KG1 (cell line): ENCODE measurements at places on chromosomes 2 and 18.

- DNase-seq: no peak
Measured at GRCh38 chr2:24082787-24083566, 1.7 kb downstream of the TP53I3 start.

DNA sequence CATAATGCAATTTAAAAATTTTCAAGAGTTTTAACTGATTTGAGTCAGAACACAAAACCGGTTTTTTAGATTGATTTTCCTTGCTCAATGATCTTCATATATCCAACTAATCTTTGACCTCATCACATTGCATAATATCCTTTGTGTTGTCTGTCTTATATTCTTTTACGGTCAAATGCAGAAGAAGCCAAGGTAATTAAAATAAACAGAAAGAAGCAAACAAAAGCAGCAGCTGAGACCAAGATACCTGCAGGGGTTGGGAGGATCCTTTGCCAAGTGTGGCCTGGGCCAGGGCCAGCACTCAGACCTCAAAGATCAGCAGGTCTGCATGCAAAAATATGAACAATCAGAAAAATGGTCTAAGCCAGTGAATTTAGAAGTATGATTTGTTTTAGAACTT lies 428.9 kb upstream of the NETO1 start:
- DNase-seq: no peak

DNA sequence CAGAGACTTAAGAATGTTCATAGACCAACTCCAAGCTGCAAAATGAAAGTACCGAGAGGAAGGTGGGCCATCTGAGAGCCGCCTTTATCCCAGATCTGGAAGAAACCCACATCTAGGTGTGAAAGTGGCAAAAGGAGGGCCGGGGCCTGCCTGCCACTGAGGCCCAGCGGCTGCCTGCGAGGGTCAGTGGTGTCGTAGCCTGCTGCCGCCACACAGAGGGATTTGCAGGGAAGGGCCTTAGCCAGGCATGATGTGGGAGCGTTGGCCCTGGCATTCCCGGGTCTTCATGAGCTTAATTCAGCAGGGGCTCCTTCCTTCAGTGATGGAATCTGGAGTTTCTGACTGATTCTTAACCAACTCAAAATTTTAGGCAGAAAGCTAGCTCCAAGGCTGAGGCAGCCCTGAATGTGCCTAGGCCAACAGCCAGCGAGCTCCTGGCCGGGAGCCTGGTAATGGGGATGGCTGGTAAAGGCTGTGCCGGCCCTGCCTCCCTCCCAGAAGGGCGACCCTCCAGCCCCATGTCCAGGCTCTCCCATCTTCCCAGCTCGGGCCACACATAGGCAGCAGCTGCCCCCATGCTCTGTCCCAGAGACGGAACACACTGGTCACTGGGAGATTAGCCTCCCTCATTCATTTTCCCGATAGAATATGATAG lies 230.1 kb downstream of the AGAP1 start:
- DNase-seq: no peak

DNA sequence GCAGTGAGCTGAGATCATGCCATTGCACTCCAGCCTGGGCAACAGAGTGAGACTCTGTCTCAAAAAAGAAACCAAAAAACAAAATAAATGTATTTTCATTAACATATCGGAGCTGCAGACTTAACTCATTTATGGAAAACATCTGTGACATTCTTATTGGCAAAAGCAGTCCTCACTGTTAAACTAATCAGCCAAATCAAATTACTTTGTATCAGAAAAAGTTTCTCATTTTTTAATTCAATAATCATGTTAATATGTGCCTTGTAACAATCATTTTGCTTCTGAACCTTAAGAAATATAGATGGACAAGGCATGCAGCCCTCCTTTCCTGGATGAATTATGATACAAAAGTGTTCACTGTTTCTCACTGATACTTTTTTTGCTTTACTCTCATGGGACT lies 18.0 kb upstream of the TP53I3 start:
- no peak for DNase-seq

- no peak for DNase-seq
Measured at GRCh38 chr18:78145096-78145495, 834.5 kb upstream of the SALL3 start.

DNA sequence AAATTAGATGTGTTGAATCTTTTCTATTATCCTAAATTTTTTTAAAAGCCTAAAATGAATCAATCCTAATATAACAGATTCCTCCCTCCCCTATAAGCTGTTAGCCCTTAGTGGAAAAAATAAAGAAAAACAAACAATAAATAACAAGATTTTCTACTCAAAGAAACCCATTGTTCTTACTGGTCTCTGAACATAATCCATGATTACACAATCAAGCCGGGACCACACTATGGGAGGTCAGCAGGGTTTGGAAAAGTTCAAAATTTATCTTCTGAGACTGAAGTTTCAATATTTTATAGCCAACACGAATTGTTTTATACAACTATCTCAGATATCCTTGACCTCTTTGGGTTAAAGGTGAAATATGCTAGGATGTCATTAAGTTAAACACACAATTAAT lies 57.9 kb downstream of the DPP4 start:
- DNase-seq: no peak

GRCh38 chr2:231056453-231057416 lies at the start of gene PSMD1:
TSS of gene PSMD1 (plus strand) at chr2:231056867. CDS start at chr2:231057026, 159 bp downstream.
- peak; percentile 88 for DNase-seq

- DNase-seq: no peak
Measured at GRCh38 chr2:181861379-181861778, 30.2 kb upstream of the ITPRID2 start.

DNA sequence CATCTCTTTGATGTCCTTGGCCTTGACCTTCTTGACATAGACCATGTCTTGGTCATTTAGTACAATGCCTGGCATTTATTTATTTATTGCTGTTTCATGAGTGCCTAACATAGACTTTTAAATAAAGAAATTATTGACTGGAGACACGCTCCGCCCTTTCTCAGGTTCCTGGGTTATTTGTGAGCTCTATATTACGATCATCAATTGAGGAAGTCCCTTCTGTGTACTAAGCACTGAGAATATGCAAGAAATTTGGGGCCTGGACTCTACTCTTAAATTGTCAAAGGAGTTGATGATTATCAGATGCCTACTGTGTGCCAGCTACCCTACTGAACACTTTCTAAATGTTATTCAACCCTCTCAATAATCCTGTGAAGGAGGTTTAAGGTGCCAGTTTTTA lies 19.7 kb upstream of the TET3 start:
- DNase-seq: no peak

DNA sequence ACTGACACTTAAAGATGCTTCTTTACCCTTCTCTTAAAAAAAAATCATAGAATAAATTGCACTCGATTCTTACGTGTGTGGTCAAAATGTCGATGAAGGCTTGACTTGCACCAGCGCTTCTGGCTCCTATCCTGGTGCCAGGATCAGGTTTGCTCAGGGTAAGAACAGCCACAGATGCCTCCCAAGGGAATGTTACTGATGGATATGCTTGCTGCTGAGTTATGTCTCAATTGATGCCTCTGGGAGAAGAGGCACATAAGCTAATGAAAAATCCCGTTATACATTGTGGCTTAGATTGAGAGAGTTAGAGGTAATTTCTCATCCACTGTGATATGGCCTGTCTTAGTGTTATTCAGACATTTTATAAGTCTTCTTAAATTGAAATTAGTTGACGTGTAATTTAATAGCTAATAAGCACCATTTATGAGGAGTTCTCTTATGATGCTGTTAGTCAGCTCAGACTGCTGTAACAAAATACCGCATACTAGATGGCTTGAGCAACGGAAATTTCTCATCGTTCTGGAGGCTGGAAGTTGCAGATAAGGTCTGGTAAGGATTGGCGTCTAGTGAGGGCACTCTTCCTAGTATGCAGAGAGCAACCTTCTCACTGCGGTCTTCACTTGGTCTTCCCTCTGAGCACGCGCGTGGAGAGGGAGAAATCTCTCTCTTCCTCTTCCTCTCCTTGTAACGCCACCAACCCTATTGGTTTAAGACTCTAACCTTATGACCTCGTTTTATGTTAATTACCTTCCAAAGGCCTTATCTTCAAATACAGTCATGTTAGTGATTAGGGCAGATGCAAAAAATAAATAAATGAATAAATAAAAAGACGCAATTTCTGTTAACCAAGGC lies 116.6 kb upstream of the NOSTRIN start:
- DNase-seq: peak; percentile 21

DNA sequence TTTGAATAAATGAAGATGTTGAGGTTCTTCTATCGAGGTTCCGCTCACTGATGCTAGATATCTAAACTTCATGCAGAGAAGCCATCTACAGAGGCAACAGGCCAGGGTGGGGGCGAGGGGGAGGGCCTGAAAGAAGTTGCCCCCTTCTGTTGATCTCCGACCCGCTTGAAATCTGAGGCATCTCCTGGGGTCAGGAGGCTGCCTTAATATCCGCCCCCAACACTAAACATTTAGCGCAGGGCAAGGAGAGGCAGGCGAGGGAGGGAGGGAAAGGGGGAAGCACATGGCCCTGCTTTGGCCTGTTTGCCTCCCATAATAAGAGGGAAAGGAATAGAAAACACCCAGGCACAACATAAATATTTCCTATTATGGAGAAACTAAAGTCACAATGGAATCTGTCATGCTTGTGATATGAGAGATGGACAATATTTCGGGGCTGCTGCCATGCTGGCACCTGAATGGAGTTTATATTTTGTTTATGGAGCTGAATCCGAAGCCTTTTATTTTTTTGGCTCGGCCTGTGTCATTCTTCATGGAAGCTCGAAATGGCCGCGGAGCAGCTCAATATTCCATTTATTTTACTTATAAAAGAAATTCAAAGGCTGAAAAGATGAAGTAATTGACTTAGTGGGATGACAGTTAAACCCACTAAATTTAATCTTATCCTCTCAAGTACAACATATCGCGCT lies 221.1 kb downstream of the INSIG2 start:
- DNase-seq: no peak

DNA sequence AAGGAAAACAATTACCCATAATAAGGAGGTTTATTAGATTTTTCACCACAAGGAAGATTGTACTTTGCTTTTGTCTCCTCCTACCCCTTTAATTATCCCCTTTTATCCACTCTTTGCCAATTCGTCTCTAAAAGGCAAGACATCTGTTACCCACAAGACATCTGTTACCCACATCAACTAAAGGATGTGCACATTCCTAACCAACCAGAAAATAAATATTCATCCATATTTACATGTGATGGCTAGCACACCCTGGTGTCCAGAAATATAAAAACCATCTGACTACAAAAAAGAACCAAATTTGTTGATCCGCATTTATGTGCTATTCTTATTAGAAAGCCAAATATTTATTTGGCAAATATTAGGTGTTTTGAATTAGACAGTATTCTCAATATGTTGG lies 35.7 kb downstream of the ACVR1C start:
- no peak for DNase-seq

- DNase-seq: no peak
Measured at GRCh38 chr18:25704071-25704470, 352.1 kb upstream of the ZNF521 start.

DNA sequence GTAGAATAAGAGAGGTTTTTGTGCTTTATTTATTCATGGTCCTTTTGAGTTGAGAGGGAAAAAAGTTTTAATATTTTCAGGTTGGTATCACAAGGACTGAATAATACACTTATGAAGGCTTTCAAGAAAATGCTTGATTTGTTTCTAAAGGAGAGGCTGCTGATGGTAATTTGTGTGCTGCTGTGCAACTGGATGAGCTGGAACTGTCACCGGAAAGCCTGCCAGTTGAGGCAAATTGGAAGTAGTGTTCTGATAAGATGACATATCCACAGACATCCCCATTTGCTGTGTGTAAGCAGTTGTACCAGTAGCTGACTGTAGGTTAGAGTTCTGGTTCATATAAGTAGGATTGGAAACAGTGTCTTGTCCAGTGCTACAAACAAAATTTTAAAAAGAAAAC lies 21.6 kb upstream of the CACNB4 start:
- DNase-seq: no peak
